Fibroblast of skin of right quadriceps (primary cell): ENCODE measurements at places on chromosomes 1 and 21.

DNA sequence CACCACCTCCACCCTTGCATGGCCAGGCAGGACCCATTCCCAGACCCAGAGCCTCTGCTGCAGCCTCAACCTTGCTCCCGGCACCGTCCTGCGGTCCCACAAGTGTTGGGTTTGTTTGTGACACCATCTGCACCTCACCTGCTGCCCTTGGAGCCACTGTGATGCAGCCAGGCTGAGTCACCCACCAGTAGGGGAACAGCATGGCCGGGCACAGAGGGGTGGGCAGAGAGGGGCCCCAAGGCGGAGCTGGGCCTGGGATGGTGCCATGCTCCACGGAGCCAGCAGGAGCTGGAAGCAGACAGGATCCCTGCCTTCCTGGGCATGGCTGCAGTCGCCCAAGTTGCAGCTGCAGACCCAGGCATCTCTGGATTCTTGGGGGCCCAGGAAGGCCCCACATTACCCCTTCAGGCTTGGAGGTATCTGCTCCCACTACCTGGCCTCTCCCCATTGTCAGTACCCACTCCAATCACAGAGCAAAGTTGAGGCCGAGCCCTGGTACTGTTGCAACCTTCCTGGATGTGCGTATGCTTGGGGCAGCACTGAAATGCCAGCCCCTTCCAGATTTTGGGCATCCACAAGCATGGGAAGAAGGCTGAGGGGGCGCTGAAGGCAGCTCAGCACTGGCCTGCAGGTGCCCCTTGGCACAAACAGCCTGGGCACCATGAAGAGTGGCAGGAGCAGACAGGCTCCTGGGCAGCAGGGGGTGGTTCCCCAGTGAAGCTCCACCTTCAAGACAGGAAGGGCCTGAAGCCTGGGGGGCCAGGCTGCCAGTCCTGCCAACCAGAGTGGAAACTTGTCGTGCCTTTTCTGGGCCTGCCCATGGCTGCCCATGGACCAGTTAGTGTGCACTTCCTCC, 172.8 kb downstream of the MATN1 start:
- no peak for DNase-seq

- DNase-seq = no peak
These were observed 20.1 kb downstream of the PRKACB start for GRCh38 chr1:84164161-84164560.

DNA sequence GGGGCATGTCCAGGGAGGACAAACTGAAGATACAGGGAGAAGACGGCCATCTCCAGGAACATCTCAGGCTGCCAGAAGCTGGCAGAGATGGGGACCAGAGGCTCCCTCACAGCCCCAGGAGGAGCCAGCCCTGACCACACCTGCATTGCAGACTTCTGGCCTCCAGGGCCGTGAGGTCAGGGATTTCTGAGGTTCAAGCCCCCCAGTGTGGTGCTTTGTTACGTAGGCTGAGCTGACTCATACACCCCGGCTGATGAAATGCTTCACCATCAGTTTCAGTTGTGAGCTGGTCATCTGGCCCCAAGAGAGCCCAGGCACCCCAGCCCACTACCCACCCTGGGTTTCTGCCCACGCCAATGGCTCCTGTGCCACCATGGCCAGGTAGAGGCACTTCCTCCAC, 106.4 kb downstream of the SIK1 start:
- DNase-seq = no peak

- DNase-seq = no peak
These were observed 13.7 kb downstream of the SDHB start for GRCh38 chr1:17040135-17040534.

- peak; percentile 55 for DNase-seq
These were observed 253.1 kb upstream of the USP24 start for GRCh38 chr1:55468142-55468795.

GRCh38 chr1:67953301-67953700, 97.1 kb downstream of the DIRAS3 start:
- DNase-seq = no peak

DNA sequence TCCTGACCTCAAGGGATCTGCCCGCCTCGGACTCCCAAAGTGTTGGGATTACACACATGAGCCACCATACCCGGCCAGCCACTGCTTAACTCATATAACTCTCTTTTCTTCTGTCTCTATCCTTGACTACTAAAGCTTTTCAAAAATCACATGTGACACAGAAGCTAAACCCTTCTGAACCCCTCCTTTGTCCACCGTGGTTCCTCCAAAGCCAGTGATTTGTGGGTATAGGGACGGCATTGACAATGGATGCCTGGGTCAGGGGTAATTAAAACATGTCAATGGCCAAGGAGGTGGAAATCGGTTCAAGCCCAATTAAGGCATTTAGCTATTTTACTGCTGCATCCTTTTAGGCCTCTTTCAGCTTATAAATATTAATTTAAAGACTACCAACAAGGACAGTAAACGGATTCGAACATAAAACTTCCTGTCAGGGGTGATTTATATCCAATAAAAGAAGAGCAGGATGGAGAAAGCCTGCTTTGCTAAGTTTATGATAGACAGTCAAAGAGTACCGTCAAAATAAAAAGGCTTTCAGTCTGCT, 242.3 kb downstream of the GPATCH2 start:
- DNase-seq = no peak

DNA sequence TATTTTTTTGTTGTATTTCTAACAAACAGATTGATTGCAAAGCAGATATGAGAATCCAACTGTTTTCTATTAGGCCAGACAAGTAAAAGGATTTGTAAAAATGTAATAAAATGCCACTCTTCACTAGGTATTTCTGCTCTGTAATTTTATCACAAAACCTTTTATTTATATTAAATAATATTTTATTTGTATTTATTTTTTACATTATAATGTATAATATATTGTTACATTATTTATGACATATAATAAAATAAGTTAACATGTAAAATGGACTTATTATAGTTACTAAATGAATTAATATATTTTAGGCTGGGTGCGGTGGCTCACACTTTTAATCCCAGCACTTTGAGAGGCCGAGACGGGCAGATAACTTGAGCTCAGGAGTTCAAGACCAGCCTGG, 12.7 kb upstream of the TNNI1 start:
- DNase-seq = no peak

GRCh38 chr21:15324542-15324941, 259.7 kb upstream of the NRIP1 start:
- DNase-seq = no peak

DNA sequence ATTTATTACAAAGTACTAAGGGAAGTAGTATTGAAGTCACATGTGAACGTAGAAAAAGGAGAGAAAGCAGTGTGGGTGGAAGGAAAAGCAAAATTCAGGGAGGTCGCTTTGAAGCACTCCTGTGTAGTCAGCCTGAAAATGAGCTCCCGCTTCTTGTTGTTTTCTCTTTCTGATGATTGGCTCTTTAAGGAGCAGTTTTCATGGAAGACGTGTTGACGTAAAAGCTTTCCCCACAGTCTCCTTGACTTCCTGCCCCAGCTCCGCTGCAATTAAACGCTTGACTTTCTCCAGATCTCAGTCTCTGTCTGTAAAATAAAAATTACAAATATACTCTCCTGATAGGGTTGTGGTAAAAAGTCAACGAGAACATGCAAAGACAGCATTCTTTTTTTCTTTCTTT, 661.5 kb upstream of the ZP4 start:
- DNase-seq = no peak

DNA sequence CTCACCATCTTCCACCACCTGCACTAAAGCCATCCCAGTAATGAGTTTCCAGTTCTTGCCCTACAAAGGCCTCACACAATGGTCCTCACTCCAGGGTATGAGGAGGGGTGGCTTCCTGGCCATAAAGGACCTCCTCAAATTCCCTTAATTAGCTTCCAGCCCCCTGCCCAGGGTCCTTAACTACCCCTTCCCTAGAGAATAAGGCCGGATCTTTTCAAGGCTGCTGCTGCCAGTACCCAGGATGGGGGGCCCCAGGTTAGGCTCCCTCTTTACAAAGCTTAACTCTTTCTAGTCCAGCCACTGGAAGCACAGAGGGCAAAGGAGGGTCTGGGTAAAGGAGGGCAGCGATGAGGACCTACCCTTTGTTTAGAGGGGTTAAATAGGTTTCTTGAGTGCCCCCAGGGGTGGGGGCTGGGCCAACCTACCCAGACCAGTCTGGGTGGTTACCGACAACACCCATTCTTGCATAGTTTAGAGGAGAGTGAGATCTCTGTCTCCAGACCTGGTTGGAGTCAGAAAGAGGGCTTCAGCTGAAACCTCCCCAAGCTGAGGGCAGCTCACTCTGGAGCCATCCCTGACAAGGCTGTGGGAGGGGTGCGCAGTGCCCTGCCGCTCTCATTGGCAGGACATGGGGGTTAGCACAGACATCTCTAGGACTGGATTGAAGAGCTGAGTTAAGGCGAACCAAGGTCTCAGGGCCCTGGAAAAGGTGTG, 7.1 kb downstream of the BLACAT1 start:
- DNase-seq = no peak

DNA sequence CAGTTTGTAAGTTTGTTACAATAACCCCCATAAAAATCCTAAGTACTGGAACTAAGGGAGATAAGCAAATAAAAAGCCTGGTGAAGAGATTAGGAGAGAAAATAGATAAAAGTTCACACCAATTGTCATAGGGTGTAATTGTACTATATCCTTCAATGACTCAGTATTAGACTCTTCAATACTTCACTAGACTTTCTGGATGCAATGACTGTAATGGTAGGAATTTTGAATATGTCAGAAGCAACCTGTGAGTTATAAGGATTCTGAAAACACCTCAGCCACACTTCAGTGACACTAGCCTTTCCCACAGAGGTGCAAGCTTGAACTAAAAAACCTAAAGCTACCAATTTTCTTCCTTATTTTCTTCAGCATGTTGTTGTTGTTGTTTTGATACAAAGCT, 147.9 kb downstream of the PTGER3 start:
- no peak for DNase-seq

GRCh38 chr1:111948209-111949171, 41.0 kb downstream of the KCND3 start:
- DNase-seq = no peak

DNA sequence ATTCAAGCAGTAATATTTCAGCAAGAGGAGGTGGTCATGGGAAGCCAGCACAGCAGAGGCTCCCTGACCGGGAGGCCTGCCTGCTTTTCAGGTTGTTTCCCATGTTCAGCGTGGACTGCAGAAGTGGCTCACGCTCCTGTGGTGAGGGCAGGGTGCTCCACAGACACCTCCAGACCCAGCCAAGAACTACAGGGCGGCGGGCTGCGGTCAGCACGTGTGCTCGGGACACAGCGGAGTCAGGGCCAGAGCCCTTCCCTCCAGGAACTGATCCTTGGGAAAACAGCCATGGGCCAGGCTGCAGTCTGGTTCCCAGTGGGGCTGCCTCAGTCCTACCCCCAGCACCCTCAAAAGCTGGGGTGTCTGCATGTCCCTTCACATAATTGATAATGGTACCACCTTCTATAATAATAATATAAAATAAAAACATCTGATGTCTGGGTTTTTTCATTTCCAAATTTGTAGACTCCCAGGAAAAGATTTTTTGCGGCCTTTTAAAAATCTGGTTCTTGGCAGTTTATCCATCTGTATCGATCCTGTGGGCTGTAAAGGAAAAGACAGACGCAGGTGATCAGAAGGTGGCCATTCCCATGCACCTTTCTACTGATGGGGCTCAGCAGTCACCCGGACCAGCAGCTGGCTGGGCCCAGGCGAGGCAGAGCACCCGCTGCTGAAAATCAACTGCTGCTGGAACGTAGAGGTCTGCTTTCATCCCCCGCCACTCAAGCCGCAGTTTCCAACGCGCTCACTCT, 10.7 kb downstream of the THAP3 start:
- no peak for DNase-seq

- DNase-seq = peak; percentile 90
These were observed 28.3 kb downstream of the PDE4B start for GRCh38 chr1:65820983-65821382.

DNA sequence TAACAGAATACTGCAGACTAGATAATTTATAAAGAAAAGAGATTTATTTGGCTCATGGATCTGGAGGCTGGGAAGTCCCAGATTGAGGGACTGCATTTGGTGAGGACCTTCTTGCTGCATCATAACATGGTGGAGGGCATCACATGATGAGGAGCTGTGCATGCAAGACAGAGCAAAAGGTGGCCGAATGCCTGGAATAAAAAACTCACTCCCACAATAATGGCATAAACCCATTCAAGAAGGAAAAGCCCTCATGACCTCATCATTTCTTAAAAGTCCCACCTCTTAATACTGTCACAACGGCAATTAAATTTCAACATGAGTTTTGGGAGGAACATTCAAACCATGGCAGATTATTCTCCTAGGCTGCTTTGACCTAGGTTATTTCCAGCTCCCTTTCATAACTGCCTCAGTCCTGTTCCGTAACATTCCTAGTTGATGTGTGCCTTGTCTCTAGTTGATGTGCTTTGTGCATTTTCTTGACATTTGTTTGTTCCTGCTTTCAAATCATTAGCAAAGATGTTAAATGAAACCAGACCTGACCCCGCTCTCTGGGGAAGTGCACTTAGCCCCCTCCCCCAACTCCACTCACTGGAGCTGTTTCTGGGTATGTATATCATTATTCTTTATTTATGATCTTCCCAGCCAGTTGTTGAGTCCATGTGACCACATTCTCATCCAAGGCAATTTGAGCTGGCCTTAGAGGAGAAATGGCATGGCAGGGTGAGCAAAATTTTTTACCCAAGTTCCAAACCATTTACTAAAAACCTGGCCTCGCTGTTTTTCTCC, 148.5 kb downstream of the GDAP2 start:
- peak; percentile 87 for DNase-seq

- no peak for DNase-seq
These were observed 524.9 kb upstream of the CHRM3 start for GRCh38 chr1:238861342-238862066.

DNA sequence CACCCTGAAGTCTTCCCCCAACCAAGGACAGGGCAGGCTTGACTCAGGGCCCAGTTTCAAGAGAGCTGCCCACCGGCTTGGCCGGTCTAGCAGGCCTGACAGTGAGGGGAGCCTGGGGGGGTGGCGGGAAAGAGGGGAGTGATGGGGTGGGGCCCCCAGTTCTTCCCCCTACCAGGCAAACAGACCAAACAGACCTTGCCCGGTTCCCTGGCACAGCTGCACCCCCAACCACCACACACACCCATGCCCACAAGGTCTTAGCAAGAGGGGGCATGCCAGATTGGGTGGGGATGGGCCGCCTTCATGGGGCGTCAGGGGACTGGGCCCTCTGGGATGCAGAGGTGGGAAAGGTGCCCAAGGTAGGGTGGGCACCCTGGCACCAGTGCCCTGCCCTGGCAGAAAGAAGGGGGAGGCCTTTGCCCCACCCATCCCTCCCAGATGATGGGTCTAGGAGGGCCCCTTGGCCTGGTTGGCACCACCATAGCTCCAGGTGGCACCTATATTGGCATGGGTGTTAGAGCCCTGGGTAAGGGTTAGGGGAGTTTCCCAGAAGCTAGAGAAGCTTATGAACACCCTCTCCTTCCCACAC, 8.9 kb downstream of the ZBTB7B start:
- no peak for DNase-seq
